ENCODE measurements at places on chromosomes 3 and 15.

DNA sequence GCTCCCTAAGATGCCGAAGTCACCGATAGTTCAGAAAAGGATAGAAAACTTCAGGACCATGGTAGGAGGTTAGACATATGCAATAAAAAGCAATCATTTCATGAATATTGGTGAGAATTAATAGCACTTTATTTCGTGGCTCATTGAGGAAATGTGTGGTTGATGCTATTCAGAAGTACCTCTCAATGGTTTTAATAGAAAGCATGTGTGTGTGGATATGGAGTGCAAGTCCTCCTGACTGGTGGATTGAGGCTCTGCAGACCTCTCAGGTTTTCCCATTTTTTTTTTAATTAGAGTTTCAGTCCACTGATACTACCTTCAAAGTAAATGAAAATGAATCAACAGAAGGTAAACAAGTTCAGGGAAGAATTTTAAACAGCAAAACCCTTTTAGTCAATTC lies 384.3 kb upstream of the RARB start:
- DNase-seq, result no peak

- DNase-seq, result no peak
Measured at GRCh38 chr3:197278933-197279332, 19.5 kb downstream of the DLG1 start.

DNA sequence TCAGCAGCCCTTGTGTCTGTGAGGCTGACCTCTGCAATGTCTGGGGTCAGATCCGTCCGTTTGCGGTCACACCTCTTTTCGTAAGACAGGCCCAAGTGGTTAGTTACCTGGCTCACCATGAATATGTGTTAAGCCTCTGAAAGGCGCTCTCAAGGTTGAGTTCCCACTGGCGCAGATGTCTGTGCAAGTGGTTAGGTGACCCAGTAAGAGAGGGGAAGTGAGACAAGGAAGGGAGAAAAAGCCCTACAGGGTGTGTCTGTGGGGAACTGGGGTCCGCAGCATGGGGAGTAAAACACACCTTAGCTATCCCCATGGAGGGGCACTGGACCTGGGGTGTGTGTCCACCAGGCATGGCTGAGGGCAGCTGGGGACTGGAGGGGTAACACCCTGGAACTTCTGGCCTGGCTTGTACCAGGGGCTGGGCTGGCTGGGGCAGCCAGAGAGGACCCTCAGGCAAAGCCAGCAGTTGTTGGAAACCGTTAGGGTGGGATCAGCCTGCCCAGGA lies 391.6 kb upstream of the PROK2 start:
- DNase-seq, result peak; percentile 56

- DNase-seq, result peak; percentile 32
Measured at GRCh38 chr15:31049682-31050615, 51.6 kb downstream of the TRPM1 start.

- DNase-seq, result no peak
Measured at GRCh38 chr3:179045719-179046402, 25.7 kb downstream of the ZMAT3 start.

DNA sequence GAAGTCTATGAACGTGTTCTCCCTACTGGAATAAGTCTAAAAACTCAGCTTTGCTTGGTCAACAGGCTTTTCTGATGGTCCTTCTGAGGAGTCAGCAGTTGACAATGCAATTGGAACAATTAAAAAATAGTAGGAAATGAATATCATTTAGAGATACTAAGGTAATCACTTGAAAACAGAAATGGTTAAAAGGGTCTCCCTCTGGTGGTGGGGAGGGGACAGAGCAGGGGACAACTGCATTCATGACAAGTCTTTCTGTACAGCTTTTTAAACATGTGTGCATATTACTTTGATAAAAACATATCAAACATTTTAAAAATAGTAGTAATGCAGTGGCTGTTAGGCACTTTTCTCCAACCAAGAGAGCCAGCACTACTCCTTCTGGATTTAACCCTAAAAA lies 119.9 kb upstream of the FHIT start:
- DNase-seq, result peak; percentile 48

DNA sequence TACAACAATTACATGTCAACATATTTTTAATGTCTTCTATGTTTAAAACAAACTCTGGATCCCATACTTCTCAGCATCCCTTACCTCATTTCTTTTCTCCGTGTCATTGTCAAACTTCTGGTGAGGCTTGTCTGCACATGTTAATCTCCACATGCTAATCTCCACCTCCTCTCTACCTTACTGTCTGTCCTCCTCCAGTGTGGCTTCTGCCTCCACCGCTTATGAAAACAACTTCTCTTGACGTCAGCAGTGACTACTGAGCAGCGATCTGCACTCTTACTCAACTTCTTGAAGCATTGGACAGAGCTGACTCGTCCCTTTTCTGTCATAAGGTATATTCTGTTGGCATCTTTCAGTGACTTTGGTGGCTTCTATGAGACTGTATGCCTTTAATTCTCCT lies 338.2 kb upstream of the THRB start:
- no peak for DNase-seq

GRCh38 chr3:113249111-113249510 lies 37.8 kb downstream of the BOC start:
- DNase-seq, result no peak

- DNase-seq, result peak; percentile 15
Measured at GRCh38 chr3:65758876-65759598, 279.7 kb downstream of the MAGI1 start.

- no peak for DNase-seq
Measured at GRCh38 chr15:68017201-68017600, 36.9 kb upstream of the PIAS1 start.

GRCh38 chr3:183540501-183541234 lies 14.8 kb downstream of the KLHL6 start:
- DNase-seq, result no peak

- DNase-seq, result peak; percentile 95
Measured at GRCh38 chr3:136250059-136250902, at the start of gene PCCB. TSS of gene PCCB (plus strand) at chr3:136250340. CDS start at chr3:136250376, 36 bp downstream.

DNA sequence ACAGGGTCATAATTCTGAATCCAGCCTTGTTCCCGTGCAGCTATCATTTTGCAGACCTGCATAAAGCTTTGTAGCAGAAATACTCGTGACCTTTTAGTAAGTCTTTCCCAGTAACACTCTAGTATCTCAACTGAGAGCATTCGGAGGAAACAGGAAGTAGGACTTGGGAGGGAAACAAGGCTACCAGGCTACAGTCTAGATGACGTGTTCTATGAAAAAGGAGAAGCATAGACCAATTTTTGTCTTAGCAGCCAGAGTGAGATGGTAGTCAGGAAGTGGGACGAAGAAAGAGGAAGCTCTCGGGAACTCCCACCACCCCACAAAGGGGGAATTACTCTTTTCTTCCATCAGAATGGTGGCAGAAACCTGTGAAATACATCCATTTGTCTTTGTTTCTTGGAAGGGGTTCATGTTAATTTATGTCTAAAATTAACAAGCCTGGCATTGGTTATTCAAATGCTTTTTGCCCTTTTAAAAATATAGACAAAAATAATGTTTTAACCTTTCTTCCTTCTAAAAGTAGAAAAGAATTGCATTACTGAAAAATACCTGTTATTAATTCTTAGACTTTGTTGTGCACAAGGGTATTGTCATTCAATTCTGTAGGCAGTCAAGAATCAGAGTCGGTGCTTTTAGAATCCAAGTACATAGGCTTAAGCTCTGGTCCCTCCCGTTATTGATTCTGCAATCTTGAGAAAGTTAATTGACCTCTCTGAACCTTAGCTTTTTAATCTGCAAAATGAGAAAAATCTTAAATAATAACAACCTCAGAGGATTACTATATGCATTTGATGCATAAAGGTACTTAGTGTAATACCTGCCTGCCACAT lies 1.6 kb upstream of the SUCNR1 start:
- peak; percentile 88 for DNase-seq

GRCh38 chr15:84608707-84609284 lies 8.0 kb downstream of the ZSCAN2 start:
- DNase-seq, result no peak

- DNase-seq, result peak; percentile 65
Measured at GRCh38 chr3:10194328-10195071, 29.8 kb downstream of the IRAK2 start.

DNA sequence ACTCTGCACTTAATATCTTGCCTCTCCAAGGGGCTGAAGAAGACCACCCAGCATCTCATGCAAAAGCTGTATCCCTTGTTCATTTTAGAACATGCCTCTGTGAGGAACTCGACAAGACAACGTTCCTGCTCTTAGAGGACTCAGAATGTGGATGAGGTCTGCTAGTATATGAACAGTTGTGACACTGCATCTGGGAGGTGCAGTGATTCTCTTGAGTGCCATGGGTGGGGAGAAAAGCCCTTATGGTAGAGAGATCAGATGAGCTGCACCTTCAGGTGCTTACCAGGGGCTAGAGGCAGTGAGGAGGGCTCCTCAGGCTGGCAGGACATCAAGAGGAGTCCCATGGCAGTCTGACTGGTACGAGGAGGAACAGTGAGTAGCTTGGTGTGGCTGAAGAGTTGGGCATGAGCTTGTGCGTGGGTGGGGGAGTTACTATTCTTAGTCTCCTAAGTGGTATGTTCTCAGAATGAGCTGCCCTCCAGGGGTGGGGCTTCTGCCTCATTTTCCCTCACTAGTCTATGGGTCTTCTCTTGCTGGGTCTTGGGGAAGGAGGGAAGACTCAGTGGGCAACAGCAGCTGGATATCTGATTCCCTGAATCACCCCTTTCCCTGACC lies 56.7 kb upstream of the ATP2B2 start:
- DNase-seq, result no peak

GRCh38 chr3:65107174-65107573 lies 419.4 kb upstream of the ADAMTS9 start:
- DNase-seq, result no peak

- DNase-seq, result no peak
Measured at GRCh38 chr3:174547801-174548435, 311.2 kb upstream of the NAALADL2 start.

GRCh38 chr15:41881550-41881919 lies 12.3 kb downstream of the SPTBN5 start:
- DNase-seq, result no peak

- DNase-seq, result no peak
Measured at GRCh38 chr15:85780225-85780985, 14.3 kb downstream of the KLHL25 start.

- DNase-seq, result no peak
Measured at GRCh38 chr3:175358935-175359334, 499.8 kb downstream of the NAALADL2 start.

Measured in common myeloid progenitor, CD34-positive (primary cell).